SHP77 (cell line): ENCODE measurements at places on chromosomes 1 and 21.

DNA sequence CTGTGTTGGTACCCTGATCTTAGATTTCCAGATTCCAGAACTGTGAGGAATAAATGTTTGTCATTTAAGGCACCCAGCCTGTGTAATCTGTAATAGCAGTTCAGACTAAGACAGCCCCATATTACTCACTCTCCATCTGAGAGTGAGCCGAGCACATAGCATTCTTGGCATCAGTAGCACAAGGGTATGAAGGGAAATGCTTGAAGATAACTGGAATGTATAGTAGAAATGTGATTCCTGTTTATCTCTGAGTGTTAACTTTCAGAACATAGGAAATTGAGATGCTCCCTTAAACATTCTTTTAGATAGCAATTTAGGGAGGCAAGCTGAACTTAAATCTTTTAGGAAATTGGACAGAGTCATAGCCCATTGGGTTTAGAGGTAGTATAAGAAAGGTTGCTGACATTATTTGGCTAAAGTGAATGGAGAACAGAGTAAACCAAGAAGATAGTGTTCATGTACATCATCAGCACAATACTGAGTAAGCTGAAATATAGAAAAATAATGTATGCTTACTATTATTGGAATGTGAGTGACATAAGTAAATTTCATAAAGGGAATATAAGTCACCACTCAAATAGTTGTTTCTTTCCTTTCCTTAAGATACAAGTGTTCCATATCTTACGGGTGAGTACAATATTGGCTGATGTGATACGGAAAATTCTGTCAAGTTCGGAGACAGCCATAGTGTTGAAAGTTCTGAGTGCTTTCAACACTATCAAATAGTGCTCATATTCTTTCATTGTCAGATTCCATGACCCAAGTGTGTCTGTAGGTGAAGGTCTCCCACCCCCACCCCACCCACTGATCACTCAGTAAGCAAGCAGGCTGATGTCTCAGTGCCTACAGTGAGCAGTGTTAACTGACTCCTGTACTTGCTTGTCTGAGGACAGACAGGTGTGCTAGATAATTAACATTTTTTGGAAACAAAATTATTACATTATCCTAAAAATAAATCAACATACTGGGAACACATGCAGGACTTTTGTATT is 73.7 kb downstream of the LRRC8D start:
- no peak for DNase-seq

DNA sequence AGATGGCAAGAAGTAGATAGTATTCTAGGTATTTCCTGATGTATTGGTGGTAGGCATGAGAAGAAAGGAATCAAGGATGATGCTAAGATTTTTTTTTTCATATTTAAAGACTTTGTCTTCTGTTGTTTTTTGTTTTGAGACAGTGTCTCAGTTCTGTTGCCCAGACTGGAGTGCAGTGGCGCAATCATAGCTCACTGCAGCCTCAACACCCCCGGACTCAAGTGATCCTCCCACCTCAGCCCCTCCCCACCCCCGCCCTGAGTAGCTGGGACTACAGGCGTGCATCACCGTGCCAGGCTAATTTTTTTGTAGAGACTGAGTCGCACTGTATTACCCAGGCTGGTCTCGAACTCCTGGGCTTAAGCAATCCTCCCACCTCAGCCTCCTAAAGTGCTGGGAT is 2.8 kb upstream of the CAPZB start:
- no peak for DNase-seq

- no peak for DNase-seq
Measured at GRCh38 chr1:230749150-230749549, 2.0 kb downstream of the CAPN9 start.

DNA sequence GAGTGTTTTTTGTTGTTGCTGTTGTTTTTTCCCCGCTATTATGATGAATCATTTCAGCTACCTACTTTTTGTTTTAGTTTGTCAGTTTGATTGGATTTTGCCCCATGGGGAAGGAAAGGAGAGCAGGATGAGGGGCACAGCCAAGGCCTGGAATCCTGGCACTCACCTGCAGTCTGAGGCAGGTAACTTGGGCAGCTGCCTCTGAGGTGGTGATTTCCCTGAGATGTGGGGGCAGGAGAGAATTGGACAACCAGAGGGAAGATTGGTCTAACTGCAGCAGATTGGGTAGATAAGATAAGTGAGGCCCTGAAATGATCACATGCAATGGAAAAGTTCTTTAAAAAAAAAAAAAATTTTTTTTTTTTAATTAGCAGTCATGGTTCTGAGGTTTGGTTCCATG is 1.5 kb upstream of the LAX1 start:
- no peak for DNase-seq

- no peak for DNase-seq
Measured at GRCh38 chr1:197327776-197328364, 59.8 kb downstream of the CRB1 start.

- no peak for DNase-seq
Measured at GRCh38 chr1:26553942-26554682, 24.6 kb downstream of the RPS6KA1 start.

- DNase-seq, result no peak
Measured at GRCh38 chr1:17140279-17140678, 21.0 kb upstream of the PADI2 start.

DNA sequence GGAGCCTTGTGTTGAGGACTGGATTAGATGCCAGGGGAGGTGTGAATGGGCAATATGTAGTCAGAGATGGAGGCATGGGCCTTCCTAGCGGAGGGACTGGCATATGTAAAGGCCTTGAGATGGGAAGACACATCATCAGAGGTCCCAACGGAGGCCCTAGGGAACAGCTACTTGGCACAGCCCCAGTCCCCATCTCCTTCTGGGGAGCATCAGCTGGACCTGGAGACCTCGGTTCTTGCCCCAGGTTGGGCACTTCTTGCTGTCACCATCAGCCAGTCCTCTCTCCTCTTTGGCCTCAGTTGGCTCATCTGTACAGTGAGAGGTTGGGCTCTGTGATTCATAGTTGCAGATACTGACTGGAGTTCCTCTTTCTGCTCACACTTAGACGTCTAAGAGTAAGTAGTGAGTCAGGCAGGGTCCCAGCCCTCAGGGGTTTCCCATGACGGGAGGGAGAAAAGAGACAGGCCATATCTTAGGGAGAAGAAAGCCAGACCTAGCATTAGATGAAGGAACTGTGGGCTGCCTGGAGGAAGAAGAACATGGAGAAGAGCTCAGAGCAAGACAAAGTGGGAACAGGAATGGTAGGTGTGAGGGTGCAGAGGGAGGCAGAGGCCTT is 3.4 kb upstream of the MARCKSL1 start:
- no peak for DNase-seq

GRCh38 chr1:14824314-14824915 is 225.9 kb downstream of the KAZN start:
- DNase-seq, result no peak

- no peak for DNase-seq
Measured at GRCh38 chr1:15029036-15029435, 124.5 kb upstream of the TMEM51 start.

DNA sequence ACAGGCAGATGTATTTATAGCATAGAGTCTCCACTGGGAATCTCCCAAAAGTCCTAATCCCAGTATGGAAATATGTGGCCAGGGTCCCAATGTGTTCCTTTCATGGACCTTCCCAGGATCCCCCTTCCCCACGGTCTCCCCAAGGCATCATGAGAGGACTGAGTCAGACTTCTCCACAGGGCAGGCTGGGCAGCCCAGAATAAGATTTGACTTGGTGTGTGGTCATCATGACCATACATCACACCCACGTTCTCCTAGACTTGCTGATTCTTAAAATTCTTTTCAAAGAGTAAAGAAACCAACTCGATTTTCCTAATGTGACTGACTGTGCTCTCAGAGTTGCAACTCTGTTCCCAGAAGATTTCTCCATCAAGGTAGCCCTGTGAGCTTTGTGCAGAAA is 93.9 kb upstream of the CD34 start:
- no peak for DNase-seq

DNA sequence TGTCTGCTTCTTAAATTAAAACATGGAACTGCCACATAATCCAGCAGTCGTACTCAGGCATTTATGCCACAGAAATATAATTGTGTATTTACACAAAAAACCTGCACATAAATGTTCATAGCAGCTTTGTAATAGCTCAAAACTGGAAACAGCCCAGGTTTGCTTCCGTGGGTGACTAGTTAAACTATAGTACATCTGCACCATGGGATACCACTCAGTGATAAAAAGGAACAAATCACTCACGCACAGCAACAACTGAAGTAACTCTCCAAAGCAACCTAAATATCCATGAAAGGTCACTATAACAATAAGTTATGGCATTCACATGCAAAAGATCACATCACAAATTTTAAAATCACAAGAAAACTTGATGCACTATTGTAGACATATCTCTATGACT is 64.4 kb downstream of the KCNT2 start:
- DNase-seq, result no peak
